Fibroblast of skin of left quadriceps (primary cell): ENCODE measurements at places on chromosomes 6 and 20.

DNA sequence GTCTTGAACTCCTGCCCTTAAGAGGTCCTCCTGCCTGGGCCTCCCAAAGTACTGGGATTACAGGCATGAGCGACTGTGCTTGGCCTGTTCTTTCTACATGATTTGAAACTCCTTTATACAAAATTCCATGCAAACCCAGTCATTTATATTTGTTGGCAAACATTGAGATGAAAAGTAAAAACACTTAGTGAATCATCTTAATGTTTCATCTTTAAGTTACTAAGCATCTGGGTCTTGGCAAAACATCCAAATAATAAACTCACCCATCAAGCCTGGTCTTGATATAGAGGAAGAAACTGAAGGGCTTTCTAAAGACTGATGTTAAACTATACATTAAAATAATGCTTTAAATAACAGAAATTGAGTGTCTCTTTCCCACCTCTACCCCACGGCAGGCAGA, 95.1 kb downstream of the FUT9 start:
- no peak for DNase-seq

DNA sequence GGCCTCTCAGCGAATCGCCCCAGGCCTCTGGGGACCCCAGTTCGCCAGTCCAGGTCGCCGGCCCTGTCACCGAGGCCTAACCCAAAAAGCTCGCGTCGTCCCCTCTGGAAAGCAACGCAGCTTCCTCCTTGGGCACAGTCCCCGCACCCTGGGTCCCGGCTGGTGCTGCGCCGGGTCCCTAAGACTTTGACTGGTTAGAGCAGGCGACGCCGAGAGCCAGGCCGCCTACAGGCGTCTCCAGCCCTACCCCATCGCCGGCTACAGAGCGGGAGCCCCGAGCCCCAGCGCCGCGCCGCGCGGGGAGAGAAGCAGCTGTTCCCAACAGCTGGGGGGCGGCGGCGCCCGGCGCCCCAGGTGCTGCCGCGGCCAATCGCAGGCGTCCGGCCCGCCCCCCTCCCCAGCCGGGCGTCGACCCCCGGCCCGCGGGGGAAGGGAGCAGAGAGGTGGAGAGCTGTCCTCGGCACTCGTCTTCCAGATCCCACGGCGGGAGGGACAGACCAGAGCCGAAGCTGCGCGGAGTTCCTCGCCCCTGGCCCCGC, 540 bp upstream of the RBM24 start:
- no peak for DNase-seq

DNA sequence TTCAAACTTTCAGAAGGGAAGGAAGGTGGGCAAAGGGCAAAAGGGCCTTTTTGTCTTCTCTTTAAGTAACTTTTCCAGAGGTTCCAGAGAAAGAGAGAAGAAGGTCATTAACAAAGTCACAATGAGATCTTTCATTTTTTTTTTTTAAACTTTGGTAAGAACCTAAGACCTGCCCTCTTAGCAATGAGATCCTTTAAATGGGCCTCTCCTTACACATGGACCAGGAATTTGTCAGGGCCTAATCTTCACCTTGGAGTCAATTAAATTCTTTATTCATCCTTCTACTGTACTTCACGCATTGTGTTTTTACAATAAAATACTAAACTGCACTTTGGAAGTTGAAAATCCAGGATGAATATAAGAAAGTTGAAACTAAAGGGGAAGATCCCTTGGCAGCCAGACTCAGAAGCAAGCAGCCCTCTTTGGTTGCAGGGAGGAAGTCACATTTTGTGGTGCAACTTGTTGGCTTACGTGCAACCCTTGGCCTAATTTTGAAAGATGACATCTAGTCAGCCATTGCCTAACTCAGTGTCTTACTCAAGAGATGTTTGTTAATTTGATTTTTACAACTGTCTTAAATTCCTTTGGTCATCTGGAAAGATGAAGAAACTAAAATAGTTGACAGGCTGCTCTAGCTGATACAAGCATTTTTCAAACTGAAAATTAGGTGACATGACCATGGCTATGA, 11.9 kb upstream of the TMEM170B start:
- DNase-seq = peak; percentile 34

- DNase-seq = no peak
Measured at GRCh38 chr6:83708970-83709747, at the start of gene SNAP91. SNAP91 (minus strand) TSS chr6:83709101; CDS start chr6:83707927, 1,174 bp downstream.

- DNase-seq = no peak
Measured at GRCh38 chr6:96851858-96852257, 14.6 kb upstream of the GPR63 start.

- DNase-seq = no peak
Measured at GRCh38 chr20:16437387-16437996, 135.8 kb downstream of the KIF16B start.
